ENCODE measurements at places on chromosomes 2 and 18. TPM values are rescaled to one million over a fixed set of nuclear protein-coding genes. Genes with fewer than 3 reads are reported as not detected.

DNA sequence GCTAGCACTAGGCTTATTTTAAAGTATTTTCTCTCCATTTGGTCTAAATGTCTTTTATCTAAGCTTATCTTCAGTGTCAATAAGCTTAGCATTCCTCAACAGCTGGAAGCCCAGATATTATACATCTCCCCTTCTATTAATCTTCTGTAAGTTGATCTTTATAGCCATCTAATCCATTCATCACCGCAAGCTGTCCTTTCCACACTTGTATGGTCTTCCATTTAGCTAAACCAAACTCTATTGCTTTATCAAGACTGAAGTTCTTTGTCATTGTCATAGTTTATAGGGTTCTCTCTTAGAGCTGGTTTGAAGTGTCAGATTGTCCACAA is 101.3 kb upstream of the GPR45 start:
- no peak for DNase-seq

- DNase-seq: no peak
These were observed 96.7 kb upstream of the RPE start for GRCh38 chr2:209905691-209906090.

- DNase-seq: no peak
These were observed 151.2 kb downstream of the NDUFA10 start for GRCh38 chr2:239873656-239874635.

DNA sequence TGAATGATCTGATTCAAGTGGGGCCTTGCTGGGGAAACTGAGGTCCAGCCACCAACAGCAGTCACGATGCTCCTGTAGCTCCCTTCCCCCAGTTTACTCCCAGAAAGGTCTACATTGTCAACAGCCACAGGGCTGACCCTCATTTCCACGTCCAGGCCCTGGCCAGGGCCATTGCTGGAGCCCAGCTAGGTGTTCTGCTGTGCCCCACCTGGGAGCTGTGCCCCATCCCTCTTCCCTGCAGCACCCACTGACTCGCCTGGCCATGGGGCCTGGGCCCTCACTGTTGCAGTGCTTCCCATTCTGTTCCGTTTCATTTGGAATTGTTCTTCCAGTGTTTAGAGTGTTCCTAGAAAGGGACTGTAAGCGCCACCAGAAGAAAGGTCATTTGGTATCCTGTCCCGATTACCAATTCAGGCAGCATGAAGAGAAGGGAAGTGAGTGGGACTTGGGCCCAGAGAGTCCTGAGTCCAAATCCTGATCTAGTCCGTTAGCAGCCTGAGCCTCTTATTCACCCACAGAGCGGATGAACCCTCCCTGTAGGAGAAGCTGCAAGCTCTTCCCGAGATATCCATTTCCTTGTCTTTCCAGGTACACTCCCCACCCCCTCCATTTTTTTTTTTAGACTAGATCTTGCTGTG is 73.1 kb upstream of the HPCAL1 start:
- no peak for DNase-seq

DNA sequence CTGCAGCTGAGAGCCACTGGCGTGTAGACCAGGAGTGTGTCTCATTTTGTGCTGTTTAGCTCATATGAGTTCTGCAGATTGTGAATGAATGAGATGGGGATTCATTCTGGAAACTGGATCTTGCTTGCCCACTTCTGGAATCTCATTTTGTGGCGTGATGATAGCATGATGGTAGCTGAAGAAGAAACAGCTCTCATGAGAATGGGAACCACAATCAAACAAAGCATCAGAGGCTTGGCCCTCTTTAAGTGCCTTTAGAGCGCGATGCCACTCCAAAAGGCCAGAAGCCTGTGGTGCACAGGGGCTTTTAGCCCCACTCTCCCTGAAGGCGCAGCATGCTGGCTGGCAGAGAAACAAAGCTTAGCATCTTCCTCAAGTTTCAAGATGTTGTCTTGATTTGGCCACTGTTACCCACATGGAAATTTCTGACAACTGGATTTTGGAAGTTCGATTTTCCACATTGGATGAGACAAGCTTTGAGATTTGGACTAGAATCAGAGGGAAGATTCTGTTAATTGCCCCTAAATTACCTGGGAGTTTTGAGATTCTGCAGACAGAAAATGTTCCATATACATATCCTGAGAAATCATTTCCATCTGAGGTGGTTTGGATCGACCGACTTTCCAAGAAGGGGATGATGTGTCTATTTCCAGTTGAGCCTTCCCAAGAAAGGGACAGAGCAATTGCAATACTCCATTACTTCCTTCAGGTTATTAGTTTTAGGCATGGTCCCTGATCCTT is 234.5 kb downstream of the VAPA start:
- no peak for DNase-seq

DNA sequence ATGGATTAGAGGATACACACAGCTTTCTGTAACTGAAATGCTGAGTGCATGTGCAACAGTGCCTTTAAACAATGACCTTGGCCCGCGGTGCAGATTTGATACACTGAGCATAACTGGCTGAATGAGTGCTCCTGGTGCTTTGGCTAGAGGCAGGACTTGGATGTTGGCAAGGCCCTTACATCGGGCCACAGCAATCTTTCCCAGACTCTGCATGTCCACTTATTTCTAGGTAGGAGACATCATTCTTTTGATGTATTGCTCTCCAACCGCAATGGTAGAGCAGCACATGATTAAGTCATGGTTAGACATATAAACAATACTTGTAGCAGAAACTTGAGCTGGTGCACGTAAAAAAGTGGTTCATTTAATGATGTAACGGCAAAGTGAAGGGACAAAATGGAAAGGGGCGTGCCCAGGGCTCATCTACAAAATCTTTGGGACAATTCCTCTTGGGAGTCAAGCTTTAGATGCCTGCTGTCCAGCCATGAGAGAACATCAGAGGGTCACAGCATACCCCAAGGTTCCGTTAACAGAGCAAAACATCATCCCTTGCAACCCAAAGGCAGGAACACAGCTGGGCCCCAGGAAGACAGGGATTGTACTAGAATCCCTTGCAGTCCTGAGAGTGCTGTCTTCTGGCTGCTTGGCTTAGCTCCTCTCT is 43.4 kb downstream of the RAB31 start:
- DNase-seq: no peak

GRCh38 chr18:49846718-49847470 is 33.6 kb upstream of the ACAA2 start:
- no peak for DNase-seq

GRCh38 chr2:144515099-144515695 is 4.7 kb downstream of the ZEB2 start:
- no peak for DNase-seq

DNA sequence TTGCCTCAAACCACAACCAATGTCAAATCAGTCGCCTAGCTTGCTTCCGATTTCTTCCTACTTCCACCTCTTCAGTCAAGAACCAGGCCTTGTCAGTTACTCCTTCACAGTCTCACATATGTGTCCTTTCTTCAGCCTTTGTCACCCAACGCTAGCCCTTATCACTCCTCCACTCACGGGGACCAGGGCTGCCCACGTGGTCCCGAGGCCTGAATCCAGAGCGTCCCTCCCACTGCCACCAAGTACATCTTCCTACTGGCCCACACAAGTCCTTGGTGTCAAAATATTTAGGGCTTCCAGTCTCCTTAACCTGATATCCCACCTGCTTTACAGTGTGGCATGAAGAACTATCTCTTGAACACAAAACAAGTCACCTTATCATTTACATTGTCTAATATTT is 119.1 kb upstream of the SPRED2 start:
- DNase-seq: no peak

- no peak for DNase-seq
These were observed 214.6 kb upstream of the LRRTM1 start for GRCh38 chr2:80519121-80519643.

DNA sequence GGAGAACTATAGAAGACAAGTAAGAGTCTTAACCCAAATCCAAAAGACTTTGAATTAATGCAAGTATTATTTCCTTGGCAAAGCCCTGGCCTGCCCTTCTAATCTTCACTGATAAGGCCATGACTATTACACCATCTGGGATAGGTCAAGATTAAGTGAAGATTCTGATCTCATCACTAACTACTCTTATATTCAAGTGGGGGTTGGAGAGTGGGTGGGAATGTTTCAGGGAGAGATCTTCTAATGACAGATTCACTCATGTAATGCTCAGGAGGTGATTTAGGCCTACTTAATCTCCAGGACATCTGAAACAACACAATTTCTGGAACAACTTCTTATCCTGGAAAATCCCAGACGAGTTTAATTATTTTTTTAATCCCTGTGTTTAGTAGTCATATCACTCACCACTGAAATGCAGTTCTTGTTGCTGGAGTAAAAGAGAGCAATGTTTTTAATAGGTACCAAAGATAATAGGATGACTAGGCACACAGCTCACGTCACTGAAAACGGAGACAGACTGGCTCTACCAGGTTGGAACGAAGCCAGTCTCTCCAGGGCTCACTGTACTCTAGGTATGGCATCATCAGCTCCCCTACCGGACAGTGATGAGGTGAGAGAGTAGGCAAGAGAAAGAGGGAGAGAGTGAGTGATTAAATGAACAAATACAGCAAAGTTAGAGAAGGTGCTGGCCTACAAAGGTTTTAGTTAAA is 133.1 kb downstream of the NCKAP5 start:
- no peak for DNase-seq

DNA sequence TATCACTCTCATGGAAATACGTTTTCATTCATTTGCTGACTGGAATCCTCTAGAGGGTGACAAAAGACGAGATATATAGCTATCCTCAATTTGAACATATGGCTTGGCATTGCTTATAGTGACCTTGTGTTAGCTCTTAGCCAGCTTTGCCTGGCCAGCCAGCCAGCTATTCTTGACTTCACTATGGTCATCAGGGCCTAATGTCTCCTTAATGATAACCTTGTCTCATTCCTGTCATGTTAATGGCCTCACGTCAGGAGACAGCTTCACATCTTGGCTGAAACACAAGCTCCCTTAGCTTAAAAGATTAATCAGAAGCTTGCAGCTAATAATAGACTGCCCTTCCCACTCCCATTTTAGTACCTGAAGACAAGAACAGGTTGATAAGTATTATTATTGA is 1517.5 kb upstream of the PIK3C3 start:
- no peak for DNase-seq

DNA sequence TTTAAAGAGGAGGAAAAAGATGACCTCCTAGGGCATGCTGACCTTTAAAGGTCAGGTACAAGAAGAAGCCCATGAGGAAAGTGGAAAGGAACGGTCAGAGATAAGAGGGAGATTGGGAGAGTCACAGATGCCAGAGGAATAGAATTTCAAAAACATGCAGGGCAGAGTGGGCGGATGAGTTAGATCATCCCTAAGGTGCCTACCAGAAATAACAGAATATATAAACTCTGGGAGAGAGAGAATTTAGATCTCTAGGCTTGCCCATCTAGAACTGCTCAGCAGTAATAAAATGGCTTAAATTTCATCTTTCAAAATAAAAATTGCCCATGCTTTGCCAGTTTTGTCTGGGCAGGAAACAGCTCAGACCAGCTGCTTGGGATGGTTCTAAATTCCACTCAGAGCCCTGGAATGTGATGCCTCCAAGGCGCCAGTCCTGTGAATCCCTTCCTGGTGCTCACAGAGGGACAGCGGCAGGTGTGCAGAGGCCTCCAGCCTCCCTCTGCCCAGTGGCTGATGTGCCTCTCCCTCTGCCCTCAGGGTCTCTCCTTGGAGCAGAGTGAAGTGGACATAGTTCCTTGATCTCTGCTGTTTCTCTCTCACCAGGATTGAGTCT is 130.9 kb downstream of the ANTXR1 start:
- peak; percentile 63 for DNase-seq

- no peak for DNase-seq
These were observed 225.3 kb upstream of the HDAC4 start for GRCh38 chr2:239625971-239626734.

DNA sequence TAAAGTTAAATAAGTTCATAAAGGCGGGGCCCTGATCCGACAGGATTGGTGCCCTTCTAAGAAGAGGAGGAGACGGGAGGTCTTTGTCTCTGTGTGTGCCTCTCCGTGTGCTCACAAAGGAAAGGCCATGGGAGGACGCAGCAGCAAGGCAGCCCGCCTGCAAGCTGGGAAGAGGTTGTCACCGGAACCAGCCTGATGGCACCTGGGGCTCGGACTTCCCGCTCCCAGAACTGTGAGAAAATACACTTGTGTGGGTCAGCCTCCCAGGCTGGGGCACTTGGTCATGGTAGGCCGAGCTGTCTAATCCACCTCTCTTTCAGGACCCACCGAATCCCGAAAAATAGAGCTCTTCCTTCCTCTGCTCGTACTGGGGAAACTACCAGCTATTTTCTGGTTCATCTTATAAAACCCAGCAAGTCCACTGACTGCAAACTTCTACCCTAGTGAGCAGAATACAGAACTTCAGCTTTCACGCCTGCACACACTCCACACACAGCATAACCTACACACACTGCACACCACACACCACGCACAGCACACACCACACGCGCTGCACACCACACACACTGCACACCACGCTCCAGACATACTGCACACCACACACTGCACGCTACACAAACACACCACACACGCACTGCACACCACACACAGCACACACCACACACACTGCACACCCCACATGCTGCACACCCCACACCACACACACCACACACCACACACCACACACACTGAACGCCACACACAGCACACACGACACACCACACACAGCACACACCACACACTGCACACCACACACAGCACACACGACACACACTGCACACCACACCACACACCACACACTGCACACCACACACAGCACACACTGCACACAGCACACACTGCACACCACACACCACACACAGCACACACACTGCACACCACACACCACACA is 58.1 kb downstream of the ASB1 start:
- DNase-seq: no peak

DNA sequence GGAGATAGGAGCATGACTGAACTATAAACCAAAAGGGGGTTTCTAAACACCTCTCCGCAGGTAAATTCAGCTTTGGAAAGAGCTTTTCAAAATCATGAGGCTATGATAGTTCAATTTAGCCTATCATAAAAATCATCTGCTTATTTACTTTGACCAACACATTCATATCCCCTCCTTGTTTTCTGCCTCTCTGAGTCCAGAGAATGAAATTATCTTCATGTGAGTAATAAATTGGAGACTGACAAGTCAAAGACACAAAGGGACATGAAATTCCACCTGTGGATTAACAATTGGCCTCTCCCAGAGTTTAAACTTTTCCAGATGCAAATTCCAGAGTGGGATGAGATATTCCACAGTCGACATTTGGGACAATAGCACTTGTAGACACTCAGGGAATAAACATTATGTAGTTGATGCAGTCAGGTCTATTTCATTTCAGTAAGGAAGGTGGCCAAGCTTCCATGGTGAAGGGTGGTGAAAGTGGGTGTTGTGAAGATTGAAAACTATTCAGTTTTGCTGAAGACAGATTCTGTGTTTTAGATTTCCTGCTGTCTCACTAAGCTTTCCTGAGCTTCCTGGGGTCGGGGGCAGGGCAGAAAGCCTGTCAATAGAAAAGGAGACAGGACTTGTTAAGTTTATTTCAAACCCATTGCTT is 84.7 kb downstream of the CDC42EP3 start:
- peak; percentile 78 for DNase-seq

- DNase-seq: no peak
These were observed 101.9 kb downstream of the GPD2 start for GRCh38 chr2:156538083-156538504.

SAG gene
- total RNA-seq: not detected

GALNT13 gene
- 3.6 TPM for total RNA-seq

G6PC2 gene
- not detected for total RNA-seq

NR4A2 gene
- total RNA-seq: 2.3 TPM

MTERF4 gene
- total RNA-seq: 38.6 TPM

TMEM37 gene
- 1.2 TPM for total RNA-seq

MOGAT1 gene
- 0.35 TPM for total RNA-seq

RGPD3 gene
- not detected for total RNA-seq

C2orf66 gene
- total RNA-seq: not detected

NXPH2 gene
- total RNA-seq: not detected

TMEM200C gene
- not detected for total RNA-seq

SERPINB13 gene
- total RNA-seq: not detected
